Activated naive CD8-positive, alpha-beta T cell treated with anti-CD3 and anti-CD28 coated beads, Interleukin-2, amount 10 ng/mL, durations not matched to agents 7 days and 5 days (primary cell): ENCODE measurements at places on chromosomes 7 and 10. TPM values are rescaled to one million over a fixed set of nuclear protein-coding genes. Genes with fewer than 3 reads are reported as not detected.

Gene FAM25C
- total RNA-seq, result not detected

Gene PRKG1
- total RNA-seq, result not detected

Gene ARL5B
- total RNA-seq, result 10.8 TPM

Gene NRP1
- 1.6 TPM for total RNA-seq

Gene LLCFC1
- not detected for total RNA-seq

Gene MKX
- 0.08 TPM for total RNA-seq

Gene BMPER
- total RNA-seq, result not detected

Gene PTEN
- 81.9 TPM for total RNA-seq

Gene C10orf67
- total RNA-seq, result 0.20 TPM

Gene CCDC172
- total RNA-seq, result not detected

Gene GPR15LG
- total RNA-seq, result not detected
